ENCODE measurements at places on chromosomes 16 and 17.

- DNase-seq, result no peak
Measured at GRCh38 chr16:66381585-66382170, 15.2 kb downstream of the CDH5 start.

GRCh38 chr16:82881516-82881915 is 254.7 kb downstream of the CDH13 start:
- DNase-seq, result no peak

GRCh38 chr16:78192734-78193488 is 93.5 kb downstream of the WWOX start:
- DNase-seq, result no peak

DNA sequence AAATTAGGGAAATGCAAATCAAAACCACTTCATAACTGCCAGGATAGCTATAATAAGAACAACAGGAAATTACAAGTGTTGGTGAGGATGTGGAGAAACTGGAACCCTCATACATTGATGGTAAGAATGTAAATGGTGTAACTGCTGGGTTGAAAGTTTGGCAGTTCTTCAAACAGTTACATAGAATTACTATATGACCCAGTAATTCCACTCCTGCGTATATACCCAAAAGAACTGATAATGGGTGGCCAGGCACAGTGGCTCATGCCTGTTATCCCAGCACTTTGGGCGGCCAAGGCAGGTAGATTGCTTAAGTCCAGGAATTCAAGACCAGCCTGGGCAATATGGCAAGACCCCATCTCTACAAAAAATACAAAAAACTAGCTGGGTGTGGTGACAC is 4.5 kb upstream of the CMTM4 start:
- DNase-seq, result no peak

GRCh38 chr16:79318143-79318899 is 282.2 kb downstream of the MAF start:
- DNase-seq, result no peak
